ENCODE measurements at places on chromosomes 2 and 18.

DNA sequence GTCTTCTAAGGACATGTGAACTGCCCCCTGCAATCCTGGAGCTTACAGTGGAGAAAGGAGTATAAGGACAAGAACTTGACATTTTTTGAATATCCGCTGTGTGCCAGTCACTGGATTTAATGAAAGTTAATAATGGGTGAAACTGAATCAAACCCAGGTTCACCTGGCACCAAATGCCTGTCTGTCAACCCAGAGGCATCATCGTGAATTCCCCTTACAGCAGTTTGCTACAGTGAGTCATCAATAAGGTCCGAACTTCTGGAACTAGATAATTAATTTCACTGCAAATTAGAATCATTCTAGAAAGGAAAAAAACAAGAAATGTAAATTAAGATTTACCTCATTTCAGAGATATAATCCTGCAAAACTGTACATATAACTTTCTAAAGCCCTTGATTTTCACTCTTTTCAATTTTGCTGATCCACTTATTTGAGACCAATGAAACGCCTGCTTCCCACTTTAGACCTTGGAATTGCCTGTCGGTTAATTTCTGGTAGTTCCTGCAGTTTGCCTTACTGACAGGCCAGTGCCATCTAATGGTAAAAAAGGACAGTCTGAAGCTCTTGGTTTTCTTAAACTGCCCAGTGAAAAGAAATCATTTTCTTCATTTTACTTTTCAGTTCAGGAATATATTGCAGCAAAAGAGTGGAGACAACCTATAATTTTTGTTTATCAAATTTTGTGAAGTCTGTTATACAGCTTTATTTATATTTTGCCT lies 8.2 kb downstream of the DSG2 start:
- DNase-seq: peak; percentile 42

GRCh38 chr2:199019898-199020507 lies 437.7 kb downstream of the SATB2 start:
- no peak for DNase-seq

DNA sequence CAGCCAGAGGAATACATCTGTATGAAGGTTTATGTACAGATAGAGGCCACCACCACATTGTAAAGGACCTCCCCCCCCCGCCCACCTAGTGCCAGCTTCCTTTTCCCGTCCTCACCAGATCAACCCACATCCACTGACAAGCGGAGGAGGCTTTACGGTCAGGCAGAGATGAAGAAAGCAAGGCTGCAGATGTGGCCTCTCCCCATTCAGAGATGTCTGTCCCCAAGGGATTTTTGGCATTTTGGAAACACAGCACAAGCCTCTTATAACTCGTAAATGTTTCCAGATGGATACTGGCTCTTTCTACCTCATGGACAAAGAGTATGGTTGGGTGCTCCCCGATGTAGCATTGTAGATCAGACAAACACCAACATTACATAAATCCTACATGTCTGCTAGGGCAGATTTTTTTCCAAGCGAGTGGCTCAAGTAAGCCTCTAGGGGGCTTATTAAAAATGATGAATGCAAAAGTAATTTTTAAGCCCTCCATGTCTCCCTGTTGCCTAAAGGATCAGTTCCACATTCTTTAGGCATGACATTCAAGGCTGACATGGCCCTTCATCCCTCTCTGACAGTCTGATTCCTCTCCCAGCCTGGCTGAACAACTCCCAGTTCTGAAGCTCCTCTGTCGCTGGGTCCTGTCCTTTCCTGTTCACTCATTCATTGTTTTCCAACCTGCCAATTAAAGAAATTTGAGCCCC lies 11.7 kb downstream of the VIT start:
- no peak for DNase-seq

DNA sequence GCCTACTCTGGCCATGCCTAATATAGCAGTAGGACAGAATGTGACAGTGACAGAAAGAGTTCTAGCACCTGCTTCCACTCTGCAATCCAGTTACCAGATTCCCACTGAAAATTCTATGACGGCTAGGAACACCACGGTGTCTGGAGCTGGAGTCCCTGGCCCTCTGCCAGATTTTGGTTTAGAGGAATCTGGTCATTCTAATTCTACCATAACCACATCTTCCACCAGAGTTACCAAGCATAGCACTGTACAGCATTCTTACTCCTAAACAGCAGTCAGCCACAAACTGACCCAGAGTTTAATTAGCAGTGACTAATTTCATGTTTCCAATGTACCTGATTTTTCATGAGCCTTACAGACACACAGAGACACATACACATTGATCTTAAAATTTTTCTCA lies 45.2 kb upstream of the TTR start:
- DNase-seq: no peak

DNA sequence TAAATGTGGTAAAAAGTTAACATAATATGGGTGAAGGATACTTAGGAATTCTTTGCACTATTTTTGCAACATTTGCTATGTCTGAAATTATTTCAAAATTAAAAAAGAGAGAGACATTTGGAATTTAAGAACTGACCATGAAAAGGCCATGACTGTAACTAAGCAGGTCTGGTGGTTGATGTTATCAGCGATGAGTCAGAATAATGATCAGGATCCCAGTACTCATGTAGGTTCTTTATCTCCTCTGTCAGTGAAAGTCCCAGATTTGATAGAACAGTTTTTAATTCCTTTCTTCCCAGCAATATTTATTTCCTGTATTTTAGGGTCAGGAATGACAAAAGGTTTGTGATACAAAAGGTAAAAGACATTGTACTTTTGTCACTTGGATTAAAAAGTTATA lies 242.4 kb upstream of the ZNF521 start:
- DNase-seq: no peak

DNA sequence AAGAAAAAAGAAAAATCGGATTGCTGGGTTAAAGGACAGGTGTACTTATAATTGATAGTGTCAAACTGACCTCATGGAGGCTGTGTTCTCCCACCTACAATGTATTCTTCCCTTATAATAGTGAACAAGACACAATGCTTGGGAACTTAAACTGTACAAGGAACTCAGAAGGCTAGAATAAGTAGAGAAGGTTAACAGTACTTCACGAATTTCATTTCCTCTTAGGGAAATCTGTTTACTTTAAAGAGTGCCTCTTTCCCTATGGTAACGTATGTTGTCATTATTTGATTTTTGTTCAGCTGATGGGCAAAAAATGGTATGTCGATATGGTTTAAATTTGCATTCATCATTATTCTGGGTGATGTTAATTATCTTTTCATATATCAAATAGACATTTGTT lies 9.2 kb upstream of the HK2 start:
- DNase-seq: no peak

DNA sequence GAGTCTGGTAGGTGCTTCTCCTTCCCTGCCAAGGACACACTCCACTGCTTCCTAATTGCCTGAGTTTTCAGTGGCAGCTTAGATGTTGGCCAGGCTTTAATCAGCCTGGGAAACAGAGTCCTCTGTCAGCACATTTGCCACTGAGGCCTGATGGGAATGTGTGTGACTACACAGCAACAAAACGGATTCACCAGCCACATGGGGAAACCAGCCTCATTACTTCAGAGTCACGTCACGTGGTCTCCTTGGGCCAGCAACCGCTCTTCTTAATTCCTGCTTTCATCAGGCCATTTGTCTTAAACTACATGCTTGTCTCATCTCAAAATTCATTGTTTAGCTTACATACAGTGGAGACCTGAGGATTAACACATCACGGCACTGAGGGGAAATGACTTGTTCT lies 93.9 kb upstream of the LTBP1 start:
- DNase-seq: no peak

DNA sequence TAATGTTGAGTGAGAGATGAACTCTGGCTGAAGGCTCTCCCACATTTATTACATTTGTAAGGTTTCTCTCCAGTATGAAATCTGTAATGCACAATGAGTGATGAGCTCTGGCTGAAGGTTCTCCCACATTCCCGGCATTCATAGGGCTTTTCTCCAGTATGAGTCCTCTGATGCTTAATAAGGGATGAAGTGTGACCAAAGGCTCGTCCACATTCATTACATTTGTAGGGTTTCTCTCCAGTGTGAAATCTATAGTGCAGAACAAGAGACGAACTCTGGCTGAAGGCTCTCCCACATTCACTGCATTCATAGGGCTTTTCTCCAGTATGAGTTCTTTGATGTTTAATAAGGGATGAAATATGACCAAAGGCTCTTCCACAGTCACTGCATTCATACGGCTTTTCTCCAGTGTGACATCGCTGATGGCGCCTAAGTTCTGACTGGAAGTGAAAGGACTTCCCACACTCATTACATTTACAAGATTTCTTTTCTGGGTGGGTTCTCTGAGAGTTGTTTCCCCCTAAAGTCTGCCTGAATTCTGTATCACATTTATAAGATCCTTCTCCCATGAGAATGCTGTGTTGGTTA lies 10.2 kb downstream of the ZNF514 start:
- DNase-seq: no peak

GRCh38 chr2:20378891-20379519 lies 28.4 kb upstream of the PUM2 start:
- peak; percentile 84 for DNase-seq

DNA sequence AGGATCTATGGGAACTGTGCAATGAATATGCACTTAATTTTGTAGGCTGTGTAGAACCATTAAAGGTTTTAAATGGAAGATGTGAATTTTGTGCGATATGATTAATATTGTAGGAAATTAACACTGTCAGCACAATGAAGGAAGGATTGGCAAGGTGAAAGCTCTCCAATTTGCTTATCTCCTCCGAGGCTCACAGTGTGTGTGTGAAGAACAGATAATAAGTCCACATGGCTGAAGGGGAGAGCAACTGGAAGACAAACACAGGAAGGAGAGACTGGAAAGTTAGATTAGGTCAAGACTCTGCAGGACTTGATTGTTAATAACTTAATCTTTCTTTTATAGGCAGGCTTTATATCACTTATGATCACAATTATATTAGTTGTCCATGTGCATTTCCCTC lies 269.7 kb upstream of the VRK2 start:
- no peak for DNase-seq

DNA sequence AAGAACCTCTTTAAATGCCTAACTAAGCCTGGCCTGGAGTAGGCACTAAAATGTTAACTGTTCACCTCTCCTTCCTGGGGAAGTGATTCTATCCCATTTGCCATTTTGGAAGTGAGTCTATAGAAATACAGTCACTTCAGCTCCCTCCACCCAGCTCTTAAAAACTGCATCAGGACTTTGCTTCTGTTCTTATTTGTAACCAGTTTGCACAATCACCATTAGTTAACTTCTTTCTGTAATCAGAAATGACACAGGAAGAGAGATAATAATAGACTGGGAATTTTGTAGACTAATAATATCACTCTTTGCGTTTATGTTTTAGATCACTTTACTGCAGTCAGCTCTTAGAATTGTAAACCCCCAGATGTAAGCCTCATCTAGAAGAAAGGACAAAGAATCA lies 16.0 kb upstream of the MARCO start:
- no peak for DNase-seq

DNA sequence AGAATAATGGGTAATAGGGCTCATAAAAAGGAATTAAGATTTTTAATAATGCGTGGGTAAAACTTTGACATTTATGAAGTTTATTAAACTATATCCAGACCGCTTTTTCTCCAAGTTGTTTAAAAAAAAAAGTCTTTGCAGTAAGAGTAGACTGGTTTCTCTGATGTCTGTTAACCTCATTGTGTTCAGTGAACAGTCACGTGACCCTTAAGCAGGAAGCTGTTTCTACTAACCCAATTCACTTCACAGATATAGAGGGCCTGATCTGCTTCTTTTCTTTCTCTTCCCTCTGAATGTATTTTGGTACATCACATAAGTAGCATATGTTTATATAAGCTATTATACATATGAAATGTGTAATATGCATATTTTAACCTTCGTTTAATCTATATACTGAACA lies 1011.3 kb upstream of the CELF4 start:
- DNase-seq: no peak

DNA sequence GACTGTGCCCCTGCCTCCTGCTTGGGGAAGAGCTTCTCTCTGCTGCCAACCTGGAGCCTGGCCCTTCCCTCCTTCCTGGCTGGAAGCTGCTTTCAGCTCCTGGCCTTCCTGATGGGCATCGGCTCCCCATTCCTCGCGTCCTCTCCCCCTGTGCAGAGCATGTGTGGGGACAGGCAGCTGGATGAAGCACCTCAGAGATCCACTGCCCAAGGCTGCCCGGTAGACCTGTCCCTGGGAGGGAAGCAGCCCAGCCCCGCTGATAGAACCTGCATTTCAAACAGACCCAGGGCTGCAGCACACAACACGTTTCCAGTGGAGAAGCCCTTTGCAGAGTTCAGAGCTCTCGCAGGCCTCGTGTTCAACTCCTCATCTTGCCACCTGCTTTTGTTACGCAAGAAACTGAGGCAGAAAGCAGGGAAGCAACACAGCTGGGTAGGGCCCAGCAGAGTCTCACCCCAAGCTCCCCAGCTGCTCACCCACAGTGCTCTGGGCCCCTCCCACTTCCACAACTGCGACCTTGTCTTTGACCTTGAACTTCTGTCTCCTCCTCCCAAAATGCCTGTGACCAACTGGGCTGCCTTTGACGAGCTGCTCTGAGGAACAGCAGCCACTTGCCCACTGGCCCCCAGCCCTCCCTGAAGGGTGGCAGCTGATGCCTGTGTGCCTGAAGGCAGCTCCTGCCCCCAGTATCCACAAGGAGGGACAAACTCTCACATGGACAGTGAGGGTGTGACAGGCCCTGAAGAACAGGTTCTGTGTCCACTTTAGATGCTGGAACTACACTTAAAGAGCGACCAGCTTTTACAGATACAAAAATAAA lies 65.5 kb downstream of the PARD6G start:
- no peak for DNase-seq

- no peak for DNase-seq
Observed at GRCh38 chr2:84247532-84247931, 211.5 kb downstream of the SUCLG1 start.

GRCh38 chr2:143015656-143016055 lies 113.6 kb upstream of the ARHGAP15 start:
- no peak for DNase-seq

- no peak for DNase-seq
Observed at GRCh38 chr2:180694445-180695421, 285.7 kb upstream of the UBE2E3 start.

DNA sequence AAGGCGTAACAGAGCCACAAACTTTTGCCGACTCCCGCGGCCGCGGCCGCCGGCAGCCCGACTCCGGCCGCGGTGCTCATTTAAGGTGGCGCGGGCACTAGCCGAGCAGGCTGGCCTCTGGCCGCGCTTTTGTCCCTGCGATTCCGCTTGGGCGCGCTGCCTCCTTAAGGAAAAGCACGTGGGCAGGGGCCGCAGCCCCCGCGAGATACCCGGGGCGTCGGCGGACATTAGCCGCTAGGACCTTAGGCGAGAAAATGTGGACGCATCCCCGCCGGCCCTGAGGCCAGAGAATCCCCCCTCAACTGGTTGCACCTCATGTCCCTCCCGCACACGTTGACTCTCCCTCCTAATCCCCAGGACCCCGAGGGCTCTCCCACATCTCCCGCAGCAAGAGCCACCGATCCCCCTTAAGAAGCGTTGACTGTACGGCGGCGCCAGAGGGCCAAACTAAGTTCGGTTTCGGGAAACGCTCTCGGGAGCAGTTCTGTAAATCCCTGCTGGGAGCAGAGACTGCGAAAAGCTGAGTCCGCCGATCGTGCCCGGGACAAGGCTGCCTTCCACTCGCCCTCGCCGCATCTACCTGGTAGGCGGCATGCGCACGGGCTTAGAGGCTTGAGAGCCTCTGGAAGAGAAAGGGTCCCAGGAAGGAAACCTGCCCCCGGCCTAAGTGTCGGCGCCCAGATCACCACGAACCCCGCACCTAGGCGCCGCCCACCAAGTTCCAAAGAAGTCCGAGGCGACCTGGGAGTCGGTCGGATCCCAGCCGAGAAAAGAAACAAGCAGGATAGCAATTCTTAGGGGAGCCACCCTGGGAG lies 1.8 kb upstream of the SATB2 start:
- DNase-seq: peak; percentile 86
